NCI-H2171 (cell line): ENCODE measurements at places on chromosomes 7 and 10.

DNA sequence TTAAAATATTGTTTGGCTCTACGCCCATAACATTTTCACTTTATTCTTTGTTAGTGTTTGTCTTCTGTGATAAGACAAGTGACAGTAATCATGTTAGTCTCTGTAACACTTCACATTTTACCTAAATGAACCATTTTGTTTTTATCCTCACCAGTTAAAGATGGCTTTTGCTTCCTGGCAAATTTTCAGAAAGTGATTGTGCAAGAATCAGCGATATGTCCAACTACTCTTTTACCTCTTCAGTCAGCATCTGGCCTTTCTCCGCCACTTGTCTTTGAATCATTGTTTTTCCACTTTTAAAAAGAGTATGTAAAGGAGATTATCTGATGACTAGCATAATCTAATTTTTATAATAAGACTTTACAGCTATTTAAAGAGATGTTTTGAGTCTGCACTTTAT is 3.5 kb downstream of the DGKB start:
- DNase-seq: peak; percentile 7

- DNase-seq: no peak
These were observed 9.3 kb upstream of the ZNF438 start for GRCh38 chr10:31041011-31041410.

- no peak for DNase-seq
These were observed 5.9 kb upstream of the MYPN start for GRCh38 chr10:68103261-68103878.

- no peak for DNase-seq
These were observed 41.2 kb upstream of the C1QL3 start for GRCh38 chr10:16562891-16563290.

DNA sequence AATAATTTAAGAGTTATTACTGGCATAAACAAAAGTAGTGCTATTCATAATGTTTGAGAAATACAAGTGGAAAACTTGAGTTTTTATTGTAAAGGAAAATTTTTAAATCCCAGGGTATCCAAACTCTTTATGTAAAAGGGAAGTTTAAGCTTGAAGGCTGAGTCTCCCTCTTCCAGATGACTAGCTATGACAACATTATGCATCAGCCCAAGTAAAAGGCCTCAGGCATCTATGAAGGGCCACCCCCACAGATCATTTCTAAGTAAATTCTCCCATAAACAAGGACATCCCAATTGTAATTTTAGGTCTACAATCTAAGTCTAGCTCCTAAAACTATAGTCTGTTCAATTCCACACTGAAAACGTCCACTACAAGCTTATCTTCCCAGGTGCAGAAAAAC is 166.2 kb upstream of the STEAP1 start:
- DNase-seq: no peak

- DNase-seq: no peak
These were observed 29.8 kb downstream of the PDGFA start for GRCh38 chr7:489876-490275.

- DNase-seq: no peak
These were observed 239.7 kb upstream of the SEMA3D start for GRCh38 chr7:85426487-85426960.

- DNase-seq: no peak
These were observed 715 bp upstream of the MUC12 start for GRCh38 chr7:100968650-100969049.
